Left cardiac atrium (tissue), 4 donors: ENCODE measurements at places on chromosomes 2 and 18. TPM values are rescaled to one million over a fixed set of nuclear protein-coding genes. Genes with fewer than 3 reads are reported as not detected.

- no peak for DNase-seq
These were observed 62.6 kb downstream of the ACOXL start for GRCh38 chr2:110794951-110795350.

DNA sequence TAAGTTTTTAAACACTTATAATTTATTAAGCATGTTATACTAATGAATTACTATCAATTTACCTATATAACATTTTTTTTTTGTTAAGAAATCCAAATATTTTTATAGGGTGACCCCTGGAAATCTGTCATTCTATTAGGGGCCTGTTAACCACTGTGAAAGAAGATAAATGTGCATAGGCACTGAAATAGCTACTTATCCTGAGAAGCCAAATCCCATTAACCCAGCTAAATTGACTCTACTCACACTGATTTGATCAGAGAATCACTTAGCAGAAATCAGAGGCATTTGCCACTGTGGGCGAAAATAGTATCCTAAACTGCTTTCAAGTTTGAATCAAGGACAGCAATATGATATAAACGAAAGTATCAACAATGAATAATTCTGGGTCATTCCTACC lies 90.0 kb upstream of the GULP1 start:
- no peak for DNase-seq

DNA sequence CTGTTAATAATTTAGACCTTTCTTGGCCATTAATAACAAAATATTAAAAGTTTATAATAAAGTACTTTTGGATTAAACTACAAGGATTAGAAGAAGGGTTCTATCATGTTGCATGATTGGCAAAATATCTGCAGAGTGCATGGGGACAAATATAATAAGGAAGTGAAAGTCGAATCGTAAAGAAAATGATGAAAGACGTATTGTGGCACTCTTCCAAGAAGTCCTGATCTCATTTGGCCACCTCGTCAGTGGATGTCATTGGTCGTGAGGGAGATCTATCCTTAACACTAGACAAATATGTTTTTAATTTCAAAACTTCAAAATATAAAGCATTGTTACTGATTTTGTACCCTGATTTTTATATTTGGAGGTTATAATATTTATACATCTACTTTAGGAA lies 197.7 kb upstream of the STON1 start:
- no peak for DNase-seq

- DNase-seq, result no peak
These were observed 20.9 kb downstream of the NAPG start for GRCh38 chr18:10546557-10547300.

The TTLL4 gene
- 12.3 TPM for total RNA-seq

The CTAGE1 gene
- total RNA-seq, result not detected

The ZNF804A gene
- total RNA-seq, result not detected
